ENCODE measurements at places on chromosomes 16 and 17.

DNA sequence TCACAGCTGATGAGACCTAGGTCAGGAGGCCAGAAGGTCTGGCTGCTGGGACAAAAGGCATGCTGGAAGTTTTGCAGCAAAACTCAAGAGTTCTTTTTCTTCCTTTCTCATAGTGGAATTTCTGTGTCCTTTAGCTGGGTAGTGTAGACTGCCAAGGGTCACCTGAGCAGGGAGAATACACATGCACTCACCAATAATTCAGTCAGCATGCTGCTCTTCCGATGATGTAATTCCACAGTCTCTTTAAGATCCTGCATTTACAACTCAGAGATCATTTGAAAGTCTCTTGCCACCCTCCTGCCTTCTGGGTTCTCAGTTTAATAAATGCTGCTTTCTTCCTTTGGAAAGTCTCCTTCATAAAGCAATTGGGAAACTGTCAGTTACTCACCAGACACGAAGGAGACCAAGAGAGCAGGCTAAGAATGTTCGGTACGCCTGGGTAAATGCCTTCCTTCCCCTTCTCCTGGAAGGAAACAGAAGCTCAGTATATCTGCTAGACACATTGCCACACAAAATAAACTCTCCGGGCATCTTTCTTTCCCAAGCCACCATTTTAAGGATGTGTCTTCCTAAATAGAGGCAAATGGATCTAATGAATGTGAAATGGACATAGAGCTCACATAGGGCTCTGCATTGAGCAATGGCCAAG lies 473.1 kb downstream of the GRIN2A start:
- DNase-seq, result no peak

GRCh38 chr16:48106446-48106845 lies 49.3 kb downstream of the ABCC12 start:
- DNase-seq, result no peak

GRCh38 chr17:27811961-27812360 lies 11.6 kb upstream of the NOS2 start:
- DNase-seq, result no peak

DNA sequence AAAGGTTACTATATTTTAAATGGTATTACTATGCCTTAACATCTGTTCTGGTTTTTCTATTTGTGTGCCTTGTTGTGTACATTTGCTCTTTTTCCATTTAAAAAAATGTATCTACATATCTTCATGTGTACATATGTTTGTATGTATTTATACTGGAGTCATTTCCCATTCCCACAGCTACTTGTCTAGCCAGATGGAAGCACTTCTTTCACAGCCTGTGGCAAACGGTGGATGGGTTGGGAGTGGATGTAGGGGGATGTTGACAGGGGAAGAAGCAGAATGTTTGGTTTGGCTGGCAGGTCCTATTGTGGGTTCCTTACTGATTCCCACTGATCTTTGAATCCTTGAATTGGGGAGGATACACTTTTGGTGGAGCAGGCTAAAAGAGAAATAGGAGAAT lies 93.6 kb upstream of the CNTNAP4 start:
- no peak for DNase-seq

- no peak for DNase-seq
Measured at GRCh38 chr17:792277-792676, 10.1 kb downstream of the MRM3 start.

DNA sequence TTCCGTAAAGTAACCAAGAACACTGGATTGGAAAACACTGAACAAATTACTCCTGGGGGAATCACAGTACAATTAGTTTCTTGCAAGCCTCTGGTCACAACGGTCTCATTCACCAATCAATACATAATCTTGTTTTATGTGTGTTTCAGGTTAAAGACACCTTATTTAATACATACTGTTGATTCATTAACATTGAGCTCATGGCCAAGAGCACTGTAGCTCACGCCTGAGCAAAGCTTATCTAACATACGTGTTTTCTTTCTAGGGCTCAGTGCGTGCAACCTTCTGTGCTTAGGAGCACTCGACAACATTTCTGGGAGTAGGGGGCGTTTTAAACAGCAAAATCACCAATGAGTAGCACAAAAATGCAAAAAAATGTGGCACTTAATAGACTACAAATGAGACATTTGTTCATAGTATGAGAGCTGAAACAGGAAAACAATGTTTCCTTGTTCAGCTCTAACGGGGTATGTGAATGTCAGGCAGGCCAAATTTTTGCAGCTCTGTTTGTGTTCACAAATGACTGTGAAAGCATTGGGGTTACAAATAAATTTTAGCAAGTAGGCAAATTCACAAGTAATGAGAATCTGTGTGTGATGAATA lies 206.2 kb downstream of the CNTNAP4 start:
- no peak for DNase-seq

- peak; percentile 87 for DNase-seq
Measured at GRCh38 chr16:85114909-85115567, 2.8 kb upstream of the CIBAR2 start.

- no peak for DNase-seq
Measured at GRCh38 chr16:84156342-84156784, 11.3 kb downstream of the DNAAF1 start.

DNA sequence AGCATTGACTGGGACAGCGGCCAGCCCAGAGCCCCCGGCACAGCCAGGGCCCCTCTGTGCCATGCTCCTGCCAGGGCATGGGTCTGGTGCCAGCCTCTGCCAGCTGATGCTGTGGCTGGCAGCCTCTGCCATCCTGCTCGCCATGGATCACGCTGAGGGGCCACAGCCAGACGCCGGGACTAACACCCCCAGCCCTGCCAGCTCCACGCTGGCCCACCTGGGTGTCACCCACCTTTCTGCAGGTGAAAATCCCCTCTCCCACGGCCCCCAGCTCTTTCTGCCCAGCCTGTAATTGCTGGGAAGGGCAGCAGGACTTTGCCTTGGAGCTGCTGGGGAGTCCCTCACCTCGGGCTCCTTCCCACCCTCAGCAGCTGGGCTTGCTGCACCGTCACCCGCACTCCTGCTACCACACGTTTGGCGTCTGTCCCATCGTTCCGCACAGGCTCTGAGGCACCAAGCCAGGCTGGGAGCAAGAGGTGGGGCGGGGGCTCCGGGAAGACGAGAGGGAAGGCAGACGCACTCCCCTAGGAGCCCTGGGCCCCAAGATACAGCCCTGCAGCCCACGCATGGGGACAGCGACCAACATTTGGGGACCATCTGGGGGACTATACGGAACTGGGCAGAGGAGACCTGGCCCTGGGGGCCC lies 42.0 kb upstream of the ACSF3 start:
- DNase-seq, result no peak

GRCh38 chr17:33968350-33969044 lies 286.6 kb upstream of the CCL2 start:
- DNase-seq, result peak; percentile 7

- no peak for DNase-seq
Measured at GRCh38 chr16:10877472-10877946, 507 bp downstream of the CIITA start.

GRCh38 chr16:28596115-28596630 lies 677 bp downstream of the SULT1A2 start:
- no peak for DNase-seq

DNA sequence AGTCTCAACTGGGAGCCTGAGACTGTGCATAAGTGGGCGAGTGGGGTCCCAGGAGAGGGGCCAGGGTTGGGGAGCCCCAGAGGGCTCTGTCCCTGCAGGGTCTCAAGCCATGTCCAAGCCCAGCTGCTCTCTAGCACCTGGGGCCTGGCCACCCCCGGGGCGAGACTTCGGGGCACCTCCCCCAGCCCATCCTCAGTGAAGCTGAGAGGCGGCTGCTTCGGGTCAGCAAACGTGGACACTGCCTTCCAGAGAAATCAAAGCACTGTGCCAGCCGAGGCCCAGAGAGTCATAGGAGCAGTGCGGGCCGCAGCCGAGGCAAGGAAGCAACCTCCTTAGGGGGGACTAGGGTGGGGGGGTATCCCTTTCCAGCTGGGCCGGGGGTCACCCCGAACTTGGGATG lies 77.5 kb downstream of the ENGASE start:
- DNase-seq, result no peak

DNA sequence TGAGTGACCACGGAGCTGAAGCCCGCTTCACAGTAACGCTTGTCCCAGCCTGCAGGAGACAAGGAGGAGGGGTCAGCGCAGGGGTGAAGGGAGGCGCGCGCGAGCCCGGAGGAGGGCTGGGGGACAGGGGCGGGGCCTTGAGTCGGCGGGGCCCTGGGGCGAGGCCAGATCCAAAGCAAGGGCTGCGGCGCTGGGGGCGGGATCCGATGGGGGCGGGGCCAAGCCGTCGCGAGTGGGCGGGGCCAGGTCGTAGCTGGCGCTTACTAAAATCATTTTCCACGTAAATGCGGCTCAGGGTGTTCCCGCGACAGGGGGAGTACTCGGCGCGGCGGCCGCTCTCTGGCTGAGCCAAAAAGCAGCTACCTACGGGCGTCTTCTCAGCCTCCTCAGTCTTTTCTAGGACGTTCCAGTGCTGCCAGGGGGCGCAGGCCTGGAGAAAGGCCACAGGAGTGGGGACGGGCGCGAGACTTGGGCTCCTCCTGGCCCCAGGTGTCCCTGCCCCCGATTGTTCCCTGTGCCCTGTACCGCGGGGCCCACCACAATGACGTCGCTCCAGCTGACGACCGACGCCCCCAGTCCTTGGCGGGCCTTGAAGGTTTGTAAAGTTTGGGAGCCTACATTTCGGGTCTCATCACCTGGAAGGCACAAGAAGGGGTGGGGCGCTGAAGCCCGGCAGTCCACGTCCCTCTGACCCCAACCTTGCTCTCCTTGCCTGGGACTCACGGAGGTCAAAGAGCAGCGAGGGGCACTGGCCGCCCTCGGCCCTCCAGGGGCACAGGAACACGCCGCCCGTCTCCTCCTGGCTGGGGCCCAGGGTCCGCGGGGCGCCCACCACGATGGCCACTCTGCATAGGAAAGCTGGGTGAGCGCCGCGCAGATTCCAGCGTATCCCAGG lies 3.9 kb downstream of the ITGA2B start:
- DNase-seq, result peak; percentile 85

- DNase-seq, result no peak
Measured at GRCh38 chr16:31713945-31714902, 159.4 kb upstream of the ZNF267 start.

DNA sequence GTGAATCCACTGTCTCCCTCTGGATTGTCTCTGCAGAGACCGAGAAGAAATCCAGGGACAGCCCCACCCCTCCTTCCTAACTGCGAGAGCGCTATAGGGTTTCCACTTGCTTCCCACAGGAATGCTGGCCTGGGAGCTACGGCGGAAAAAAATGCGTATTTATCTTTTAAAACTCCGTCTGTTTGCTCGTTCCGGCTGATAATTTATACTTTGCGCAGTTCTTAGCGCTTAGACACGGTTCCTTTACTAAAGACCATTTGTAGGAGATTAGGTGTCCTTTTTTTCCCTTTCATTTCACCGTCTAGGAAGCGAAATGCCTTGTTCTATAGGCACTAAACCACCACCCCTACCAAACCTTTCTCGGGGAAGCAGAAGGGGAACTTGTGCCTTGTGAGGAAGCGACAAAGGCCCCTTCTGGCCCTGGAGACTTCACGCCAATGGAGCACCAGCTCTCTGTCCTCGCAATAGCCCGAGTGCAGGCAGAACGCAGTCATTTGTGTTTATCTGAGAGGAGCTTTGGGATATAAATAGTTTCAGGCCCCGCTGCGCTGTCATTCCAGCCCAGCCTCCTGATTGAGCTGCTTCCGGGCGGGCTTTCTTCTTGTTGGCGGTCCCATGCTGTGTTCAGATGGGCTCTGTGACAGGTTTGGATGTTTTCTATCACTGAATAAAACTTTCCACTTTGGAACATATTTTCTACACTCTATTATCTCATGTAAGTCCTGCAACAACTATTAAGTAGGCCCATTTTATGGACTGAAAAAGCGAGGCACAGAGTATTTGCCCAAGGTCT lies 791 bp upstream of the SUPT4H1 start:
- DNase-seq, result no peak

DNA sequence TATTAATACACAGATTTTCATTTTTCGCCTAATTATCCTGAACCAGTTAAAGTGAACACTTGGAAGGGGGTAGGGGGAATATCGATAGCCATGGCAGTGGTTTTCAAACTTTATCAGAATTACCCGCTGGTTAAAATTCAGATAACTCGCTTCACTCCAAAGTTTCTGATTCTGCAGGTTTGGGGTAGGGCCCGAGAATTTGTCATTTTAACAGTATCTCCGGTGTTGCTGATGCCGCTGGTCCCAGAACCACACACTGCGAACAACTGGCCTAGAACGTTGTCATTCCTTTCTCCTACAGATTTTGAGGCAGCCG lies 313 bp upstream of the NSRP1 start:
- DNase-seq, result no peak

GRCh38 chr16:83392743-83393142 lies 415.0 kb upstream of the HSBP1 start:
- no peak for DNase-seq

DNA sequence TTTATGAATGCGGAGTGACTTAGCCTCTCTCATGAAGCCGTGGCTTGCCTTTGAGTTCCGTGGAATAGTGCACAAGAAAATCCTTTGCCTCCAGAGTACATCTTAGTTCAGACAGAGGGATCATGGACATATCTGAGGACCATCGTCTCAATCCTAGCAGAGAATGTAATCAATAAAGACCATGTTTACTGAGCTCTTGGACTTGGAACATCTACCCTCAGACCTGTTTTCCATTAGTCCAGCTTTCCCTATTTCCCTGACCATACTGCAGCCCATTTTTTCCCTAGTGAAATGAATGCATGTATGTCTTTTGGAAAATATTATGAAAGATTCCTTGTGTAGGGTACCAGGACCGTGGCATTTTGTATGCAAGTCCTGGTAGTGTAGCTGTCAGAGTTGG lies 90.2 kb downstream of the PLCG2 start:
- no peak for DNase-seq

- no peak for DNase-seq
Measured at GRCh38 chr17:15963670-15964110, 18.8 kb downstream of the ADORA2B start.

DNA sequence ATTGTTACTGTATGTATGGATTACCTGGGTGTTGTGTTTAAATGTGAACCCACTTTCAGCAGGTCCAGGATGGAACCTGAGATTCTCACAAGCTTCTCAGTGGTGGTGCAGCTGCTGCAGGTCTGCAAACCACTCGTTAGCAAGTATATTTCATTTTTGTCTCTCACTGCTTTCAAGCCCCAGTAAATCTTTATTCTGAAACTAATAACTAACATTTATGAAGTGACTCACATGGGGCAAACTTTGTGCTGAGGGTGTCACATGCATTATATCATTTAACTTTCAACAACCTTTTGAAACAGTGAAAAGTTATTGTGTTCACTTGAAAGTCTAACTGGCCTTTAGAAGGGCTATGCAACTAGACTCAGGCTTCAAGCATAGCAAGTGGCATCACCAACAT lies 98.9 kb upstream of the DYNLRB2 start:
- DNase-seq, result no peak

- DNase-seq, result no peak
Measured at GRCh38 chr16:82748026-82748425, 121.3 kb downstream of the CDH13 start.

DNA sequence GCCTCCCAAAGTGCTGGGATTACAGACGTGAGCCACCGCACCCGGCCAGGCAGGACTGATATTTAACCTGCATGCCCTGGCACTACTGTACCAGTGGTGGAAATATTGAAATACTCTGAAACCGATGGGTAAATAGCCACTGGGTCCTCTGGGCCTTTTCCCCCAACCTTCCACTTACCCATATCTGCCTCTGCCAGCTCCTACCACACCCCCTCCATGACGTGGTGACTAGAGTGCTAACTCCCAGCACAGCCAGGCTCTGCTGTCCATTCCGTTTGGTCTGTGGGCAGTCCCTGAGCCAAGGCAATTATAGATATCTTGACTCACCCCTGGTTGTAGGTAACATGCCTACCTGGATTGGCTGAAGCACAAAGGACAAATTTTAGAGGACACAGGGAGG lies 187.8 kb downstream of the PRKCB start:
- DNase-seq, result no peak
